ENCODE measurements at places on chromosomes 13 and 19.

GRCh38 chr13:84571264-84571663 lies 689.0 kb upstream of the SLITRK1 start:
- no peak for DNase-seq

GRCh38 chr13:96527497-96527896 lies 437.6 kb downstream of the HS6ST3 start:
- DNase-seq: no peak

- DNase-seq: peak; percentile 75
Observed at GRCh38 chr19:3108775-3109174, 14.6 kb downstream of the GNA11 start.

DNA sequence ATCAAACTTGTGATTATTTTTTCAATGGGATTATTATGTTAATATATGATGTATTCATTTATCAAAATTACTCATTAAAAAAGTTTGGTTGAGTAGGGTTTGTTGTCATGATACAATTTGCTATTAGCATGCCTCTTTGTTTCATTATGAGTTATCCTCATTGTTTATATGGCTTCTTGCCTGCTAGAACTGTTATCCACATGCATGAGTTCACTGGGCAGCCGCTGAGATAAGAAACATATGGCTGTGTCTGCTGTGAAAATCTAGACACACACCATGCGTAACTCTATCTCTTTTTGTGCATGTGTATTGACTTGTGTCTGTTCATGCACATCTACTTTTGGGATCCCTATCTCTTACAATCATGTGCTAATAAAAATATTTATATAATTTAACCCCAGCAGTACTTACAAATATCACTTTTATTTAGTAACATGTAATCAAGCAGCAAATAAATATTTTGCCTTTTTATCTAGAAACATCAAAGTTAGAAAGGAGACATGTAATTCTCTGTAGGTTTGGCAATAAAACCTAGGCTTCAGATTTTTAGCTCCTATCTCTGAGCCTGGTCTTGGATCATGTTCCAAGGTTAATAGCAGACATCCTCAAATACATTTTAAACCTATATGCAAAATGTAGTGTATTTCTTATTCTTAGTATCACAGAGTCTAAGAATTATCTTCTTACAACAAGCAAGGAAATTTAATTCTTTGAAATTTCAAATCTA lies 11.2 kb upstream of the KLF12 start:
- DNase-seq: no peak

- DNase-seq: no peak
Observed at GRCh38 chr13:73730014-73730413, 404.2 kb downstream of the KLF12 start.

GRCh38 chr13:51426982-51427381 lies 25.9 kb downstream of the INTS6 start:
- DNase-seq: no peak

GRCh38 chr13:45040622-45041021 lies 51.3 kb downstream of the GPALPP1 start:
- peak; percentile 49 for DNase-seq

- DNase-seq: no peak
Observed at GRCh38 chr13:75764251-75764925, 128.3 kb downstream of the LMO7 start.

DNA sequence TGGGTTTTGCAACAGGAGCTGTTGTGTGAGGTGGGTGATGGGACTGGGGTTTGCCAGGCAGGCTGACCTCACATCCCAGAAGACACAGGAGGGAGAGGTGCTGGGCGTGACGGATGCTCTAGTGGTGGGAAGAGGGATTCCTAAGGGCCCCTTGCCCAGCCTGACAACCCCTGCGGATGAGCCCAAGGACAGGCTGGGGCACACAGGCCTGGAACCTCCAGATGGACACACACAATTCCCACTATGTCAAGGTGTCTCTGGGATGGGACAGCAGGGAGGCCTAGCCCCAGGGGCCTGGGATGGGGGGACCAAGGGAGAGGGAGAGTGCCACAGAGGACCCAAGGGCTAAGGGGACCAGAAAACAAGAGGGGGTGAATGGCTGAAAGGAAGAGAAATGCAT lies 191.5 kb downstream of the ZNF536 start:
- DNase-seq: no peak

DNA sequence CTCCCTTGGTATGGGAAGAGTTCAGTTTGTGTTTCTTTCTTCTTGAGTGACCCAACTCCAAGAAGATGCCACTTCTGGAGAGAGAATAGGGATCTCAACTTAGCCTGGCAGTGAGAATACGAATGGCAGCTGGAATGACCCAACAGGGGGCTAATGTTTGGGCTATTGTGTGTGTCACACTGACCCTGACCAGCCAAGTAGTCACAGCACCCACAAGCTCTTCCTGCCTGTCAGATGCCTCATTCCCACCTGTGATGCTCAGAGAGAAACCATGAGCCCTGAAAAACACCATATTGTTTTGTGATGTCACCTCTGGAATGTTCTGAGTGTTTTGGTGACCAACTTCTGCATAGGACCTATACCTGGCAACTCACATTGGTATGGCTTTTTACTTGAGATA lies at the start of gene CBY2:
TSS of gene CBY2 (plus strand) at position 233 of the 400 bp plus-strand sequence. CDS start at position 304, 71 bp downstream.
- no peak for DNase-seq

DNA sequence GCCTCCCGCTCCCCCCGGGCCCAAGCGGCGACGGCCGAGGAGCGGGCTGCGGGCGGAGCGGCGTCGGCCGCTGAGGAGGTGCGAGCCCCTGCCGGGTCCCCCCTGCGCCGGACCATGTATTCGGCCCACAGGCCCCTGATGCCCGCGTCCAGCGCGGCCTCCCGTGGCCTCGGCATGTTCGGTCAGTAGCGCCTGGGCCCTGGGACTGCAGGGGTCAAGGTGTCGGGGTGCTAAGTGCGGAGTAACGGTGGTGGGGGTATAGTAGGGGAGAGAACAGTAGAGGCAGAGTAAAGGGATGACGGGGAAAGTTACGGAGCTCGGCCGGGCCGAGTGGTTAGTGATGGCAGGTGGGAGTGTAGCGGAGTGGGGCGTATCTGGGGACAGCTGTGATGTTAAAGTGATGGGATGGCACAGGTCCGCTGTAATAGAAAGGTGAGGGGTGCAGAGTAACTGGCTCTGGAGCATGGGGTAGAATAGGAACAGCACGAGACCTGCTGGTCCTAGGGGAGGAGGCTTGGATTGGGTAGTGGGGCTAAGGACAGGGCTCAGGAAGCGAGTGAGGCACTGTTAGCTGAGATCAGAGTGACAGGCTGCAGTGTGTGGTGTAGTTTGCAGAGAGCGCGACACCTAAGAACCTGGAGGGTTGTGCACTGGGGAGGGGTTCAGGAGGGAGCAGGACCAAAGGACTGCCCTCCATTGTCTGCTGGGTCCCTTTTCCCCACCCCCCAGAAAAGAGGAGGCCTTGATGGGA lies 15.7 kb downstream of the CIC start:
- DNase-seq: no peak

- no peak for DNase-seq
Observed at GRCh38 chr13:71618159-71618558, 248.8 kb downstream of the DACH1 start.

DNA sequence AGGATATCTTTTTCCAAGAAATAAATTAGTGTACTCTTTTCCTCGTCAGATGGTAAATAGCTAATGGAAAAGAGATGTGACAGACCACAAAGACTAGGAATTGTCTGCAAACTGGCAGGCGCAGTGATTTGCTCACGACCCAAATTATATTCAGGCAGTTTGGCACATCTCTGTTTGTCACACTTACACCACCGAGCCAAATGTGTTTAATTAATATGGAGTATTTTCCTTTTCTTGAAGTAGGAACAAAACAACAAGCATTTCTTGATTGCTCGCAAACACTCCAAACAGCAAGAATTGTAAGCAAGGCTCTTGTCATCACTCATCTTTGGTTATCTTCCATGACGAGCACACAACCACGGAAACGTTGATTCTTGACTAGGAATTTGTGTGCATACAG lies 884.2 kb downstream of the PCDH9 start:
- DNase-seq: no peak

GRCh38 chr19:10000171-10000826 lies 10.0 kb downstream of the COL5A3 start:
- DNase-seq: peak; percentile 65

DNA sequence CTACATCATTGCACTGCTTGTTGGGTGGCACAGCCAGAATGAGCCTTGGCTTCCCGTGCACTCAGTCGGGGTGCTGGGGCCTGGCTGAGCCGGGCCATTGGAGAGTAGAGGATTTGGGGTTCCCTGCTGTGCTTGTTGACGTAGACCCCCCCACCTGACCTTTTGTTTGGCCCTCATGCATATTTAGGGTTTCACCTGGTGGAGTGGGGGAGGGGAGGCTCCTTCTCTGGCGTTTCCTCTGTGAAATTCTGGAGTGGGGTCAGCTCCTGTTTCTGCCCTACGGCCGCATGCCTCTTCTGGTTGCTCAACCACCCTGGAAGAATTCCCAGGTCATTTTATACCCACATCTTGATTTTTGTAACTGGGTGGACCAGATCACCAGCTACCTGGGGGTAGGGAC lies 82.8 kb downstream of the SIPA1L3 start:
- no peak for DNase-seq

- DNase-seq: peak; percentile 21
Observed at GRCh38 chr19:29841559-29842367, 30.0 kb downstream of the CCNE1 start.

DNA sequence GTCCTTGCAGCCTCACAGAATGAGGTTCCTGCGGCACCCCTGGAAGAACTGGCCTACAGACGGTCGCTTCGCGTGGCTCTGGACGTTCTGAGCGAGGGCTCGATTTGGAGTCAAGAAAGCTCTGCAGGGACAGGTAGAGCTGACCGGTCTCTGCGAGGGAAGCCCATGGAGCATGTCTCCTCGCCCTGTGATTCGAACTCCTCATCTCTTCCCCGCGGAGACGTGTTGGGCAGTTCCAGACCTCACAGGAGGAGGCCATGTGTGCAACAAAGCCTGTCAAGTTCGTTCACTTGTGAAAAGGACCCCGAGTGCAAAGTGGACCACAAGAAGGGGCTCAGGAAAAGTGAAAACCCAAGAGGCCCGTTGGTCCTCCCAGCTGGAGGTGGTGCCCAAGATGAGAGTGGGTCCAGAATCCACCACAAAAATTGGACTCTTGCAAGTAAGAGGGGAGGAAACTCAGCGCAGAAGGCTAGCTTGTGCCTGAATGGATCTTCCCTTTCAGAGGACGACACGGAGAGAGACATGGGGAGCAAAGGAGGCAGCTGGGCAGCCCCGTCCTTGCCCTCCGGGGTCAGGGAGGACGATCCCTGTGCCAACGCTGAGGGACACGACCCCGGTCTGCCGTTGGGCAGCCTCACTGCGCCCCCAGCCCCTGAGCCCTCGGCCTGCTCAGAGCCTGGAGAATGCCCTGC lies 23.4 kb upstream of the NDUFS7 start:
- no peak for DNase-seq

DNA sequence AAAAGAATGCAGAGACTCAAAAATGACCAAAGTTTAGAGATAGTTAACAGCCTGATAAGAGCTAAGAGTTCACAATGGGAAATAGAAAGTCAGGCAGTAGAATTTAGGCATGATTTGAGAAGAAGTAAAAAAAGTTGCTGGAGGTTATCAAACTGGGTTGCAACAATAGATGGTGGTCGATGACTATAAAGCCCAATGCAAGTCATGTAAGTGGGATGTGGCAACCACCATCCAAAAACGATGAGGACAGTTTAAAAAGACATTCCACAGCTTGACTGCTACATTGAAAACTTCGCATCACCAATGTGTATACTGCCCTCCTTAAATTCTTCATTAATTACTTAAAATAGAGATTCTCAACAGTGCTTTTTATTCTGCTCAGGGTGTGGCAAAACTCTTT lies 19.7 kb downstream of the ELF1 start:
- DNase-seq: no peak

DNA sequence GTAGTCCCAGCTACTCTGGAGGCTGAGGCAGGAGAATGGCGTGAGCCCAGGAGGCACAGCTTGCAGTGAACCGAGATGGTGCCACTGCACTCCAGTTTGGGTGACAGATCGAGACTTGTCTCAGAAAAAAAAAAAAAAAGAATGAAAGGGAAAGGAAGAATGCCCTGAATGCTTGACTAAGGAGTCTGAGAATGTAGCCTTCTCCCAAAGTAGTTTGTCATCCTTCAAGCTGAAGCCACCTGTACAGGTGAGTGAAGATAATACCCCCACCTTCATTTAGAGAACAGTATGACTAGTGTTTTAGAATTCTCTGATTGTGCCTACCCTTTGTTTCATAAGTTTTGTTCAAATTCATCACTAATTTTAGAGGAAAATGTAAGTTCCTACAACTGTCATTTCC lies 5.9 kb downstream of the RCBTB1 start:
- no peak for DNase-seq

DNA sequence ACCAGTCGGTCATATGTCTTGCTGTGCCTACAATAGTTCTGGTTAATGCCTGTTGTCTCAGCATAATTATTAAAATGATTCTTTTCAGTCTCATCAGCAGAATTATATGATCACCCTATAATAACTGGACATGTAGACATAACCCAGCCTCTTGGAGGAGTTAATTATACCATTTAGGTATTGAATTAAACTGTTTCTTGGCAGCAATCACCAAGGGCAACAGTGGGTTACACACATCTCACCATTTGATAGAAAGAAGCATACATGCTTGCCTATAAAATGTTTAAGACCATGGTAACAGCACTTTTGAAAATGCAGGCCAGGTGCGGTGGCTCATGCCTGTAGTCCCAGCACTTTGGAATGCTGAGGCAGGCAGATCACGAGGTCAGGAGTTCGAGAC lies 184.6 kb downstream of the RGCC start:
- no peak for DNase-seq

- no peak for DNase-seq
Observed at GRCh38 chr13:54687173-54687572, 1658.6 kb downstream of the OLFM4 start.

- DNase-seq: no peak
Observed at GRCh38 chr19:7513809-7514642, 1.9 kb upstream of the ZNF358 start.

GRCh38 chr19:18264137-18264854 lies 10.0 kb downstream of the IQCN start:
- no peak for DNase-seq

GRCh38 chr13:93726173-93726957 lies 499.8 kb downstream of the GPC6 start:
- no peak for DNase-seq

GRCh38 chr13:26883613-26884257 lies 123.1 kb upstream of the GPR12 start:
- no peak for DNase-seq

- no peak for DNase-seq
Observed at GRCh38 chr13:98598043-98598442, 21.1 kb upstream of the STK24 start.

DNA sequence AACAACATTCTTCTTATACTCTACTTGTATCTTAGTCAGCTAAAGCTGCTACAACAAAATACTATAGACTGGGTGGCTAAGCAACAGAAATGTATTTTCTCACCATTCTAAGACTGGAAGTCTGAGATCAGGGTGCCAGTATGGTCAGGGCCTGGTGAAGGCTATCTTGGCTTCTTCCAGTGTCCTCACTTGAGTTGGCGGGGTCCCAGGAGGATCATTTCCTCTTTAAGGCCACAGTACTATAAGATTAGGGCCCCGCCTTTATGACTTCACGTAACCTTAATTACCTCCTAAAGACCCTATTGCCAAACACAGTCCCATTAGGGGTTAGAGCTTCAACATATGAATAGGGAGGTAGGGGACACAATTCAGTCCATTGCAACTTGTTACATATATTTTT lies 30.7 kb upstream of the DOCK9 start:
- DNase-seq: no peak

All from activated CD4-positive, alpha-beta T cell treated with anti-CD3 and anti-CD28 coated beads, Interleukin-2, amount 50 U/mL, for 16 hours (primary cell).